ENCODE measurements at places on chromosomes 2 and 18.

DNA sequence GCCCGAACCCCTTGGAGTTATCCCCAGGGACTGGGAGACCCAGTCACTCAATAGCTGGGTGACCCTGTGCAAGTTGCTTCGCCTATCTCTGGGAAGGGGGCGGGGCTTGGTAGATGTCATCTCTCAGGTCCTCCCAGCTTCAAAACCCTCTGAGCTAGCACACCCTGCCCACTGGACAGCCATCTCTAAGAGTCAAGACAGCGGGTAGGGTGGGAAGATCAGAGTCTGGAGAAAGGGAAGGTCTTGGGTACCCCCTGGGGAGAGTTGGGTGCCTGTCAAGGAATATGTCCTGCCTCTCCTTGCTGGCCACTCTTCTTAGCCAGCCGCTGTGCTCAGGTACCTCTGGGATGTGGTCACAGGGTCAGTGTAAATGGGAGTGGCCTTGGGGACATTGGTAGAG is 8.0 kb downstream of the GLI2 start:
- no peak for DNase-seq

DNA sequence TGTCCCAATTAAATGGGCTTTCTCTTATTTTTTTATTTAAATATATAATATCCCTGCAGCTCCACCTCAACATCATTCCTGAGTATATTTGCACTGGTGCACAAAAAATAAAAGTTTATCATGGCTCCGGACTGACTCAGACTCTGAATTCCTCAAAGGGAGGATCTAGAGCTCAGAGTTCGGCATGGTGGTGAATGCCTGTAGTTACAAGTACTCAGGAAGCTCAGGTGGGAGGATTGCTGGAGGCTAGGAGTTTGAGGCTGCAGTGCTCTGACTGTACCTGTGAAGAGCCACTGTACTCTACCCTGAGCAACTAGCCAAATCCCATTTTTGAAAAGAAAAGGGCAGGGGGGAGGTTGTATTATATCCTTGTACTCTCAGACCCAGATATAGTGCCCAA is 52.8 kb upstream of the NRXN1 start:
- no peak for DNase-seq

DNA sequence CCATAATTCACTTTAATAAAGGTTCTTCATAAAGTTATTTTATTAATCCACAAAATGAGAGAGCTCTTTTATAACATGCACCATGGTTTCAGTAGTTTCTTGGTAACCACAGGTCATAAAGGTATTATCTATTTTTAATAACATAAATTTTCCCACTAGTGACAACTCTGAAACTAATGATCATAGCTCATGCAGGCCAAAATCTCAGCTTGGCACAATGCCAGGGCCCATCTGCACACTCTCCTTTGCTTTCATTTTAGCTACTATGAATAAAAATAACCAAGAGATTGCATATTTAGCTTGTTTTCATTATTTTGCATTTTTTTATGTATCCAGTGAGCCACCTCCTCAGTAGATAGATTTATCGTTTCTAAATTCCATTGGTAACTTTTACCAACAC is 691.8 kb upstream of the CHAC2 start:
- DNase-seq = no peak

DNA sequence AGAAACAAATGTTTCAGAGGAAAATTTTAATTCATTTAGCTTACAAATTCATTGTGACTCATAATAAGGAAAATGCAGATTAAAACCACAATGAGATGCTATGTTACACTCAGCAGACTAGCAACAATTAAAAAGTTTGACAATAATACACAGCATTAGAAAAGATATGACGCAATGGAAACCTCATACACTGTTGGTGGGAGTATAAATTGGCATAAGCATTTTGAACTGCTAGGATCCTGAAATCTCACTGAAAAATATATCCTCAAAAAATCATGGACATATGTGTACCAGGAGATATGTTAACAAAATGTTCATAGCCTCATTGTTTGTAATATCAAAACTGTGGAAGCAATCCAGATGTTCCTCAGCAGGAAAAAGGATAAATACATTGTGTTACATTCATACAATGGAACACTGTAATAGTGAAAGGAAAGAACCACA is 13.7 kb downstream of the CALCRL start:
- DNase-seq = no peak

GRCh38 chr2:171087547-171087946 is 73.1 kb downstream of the TLK1 start:
- DNase-seq = no peak

- no peak for DNase-seq
These were observed 24.3 kb upstream of the PSMD14 start for GRCh38 chr2:161283926-161284325.

GRCh38 chr2:240469740-240470139 is 34.3 kb downstream of the GPC1 start:
- no peak for DNase-seq

DNA sequence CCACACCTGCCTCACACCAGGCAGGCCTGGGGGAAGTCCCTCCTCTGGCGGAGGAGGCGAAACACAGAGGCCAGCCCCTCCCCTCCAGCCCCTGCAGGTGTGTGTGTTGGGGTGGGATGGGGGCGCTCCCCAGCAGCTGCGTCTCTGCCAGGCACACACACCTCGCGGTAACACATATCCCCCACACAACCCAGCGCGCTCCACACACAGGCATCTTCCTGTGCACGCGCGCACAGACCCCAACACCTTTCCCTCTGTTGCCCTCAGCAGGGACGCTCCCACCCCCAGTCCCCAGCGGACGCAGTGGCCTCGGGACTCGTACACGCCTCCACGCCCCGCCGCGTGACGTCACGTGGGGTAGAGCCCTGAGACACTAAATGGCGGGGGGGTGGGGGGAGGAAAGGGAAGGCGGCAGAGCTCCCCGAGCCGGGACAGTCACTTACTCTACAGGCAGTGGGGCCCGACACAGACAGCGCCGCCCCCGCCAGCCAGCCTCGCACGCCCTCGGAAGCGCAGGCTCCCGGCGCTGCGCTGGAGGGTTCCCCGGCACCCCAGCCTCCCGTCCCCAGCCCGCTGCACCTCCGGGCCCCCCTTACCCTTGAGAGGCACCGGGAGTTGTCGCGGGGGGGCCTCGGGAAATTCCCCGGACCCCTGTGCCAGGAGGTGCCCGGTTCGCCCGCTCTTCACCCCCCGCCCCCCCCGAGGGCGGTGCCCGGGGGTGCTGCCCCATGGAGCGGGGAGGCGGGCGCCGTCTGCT is at the start of gene WNT10A:
WNT10A (plus strand) TSS at position 751 of the 757 bp plus-strand sequence. CDS start 144 bp downstream, outside the sequence.
- no peak for DNase-seq

- DNase-seq = peak; percentile 93
These were observed at the start of gene ZC3H8 for GRCh38 chr2:112254466-112255240. TSS of gene ZC3H8 (minus strand) at chr2:112255042. CDS start at chr2:112254981, 61 bp downstream.

DNA sequence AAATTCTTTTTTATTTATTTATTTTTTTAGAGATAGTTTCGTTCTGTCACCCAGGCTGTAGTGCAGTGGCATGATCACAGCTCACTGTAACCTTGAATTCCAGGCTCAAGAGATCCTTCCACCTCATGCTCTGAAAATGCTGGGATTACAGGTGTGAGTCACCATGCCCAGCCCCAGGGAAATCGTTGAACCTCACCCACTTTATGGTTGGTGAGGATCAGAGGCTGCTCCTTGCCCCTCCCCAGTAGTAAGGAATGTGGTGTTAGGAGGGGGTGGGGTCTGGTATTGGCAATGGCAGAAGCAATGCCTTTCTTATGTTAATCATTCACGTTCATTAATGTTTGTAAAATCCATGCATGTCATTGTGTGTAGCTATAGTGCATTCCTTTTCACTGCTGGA is 161.9 kb downstream of the SUCLG1 start:
- no peak for DNase-seq

DNA sequence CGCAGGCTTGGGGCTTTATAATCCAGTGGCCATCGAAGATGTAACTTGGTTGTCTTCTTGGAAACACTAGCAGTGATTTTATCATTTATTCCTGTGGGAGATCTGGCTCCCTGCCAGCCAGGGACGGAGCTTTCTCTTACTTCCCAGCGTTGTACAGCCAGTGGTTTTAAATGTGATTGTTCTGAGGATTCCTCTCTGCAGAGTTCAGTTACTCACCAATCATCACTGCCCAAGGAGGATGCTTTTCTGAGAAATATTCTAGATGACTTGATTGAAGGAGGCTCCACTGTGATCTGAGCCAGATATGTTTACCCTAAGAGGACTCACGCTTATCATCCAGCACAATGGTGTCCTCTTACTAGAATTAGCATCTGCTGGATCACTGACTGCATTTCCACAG is 744.3 kb downstream of the RNF144A start:
- DNase-seq = no peak

GRCh38 chr2:54228945-54229344 is 27.1 kb downstream of the TSPYL6 start:
- no peak for DNase-seq

GRCh38 chr2:23351388-23352141 is 33.4 kb upstream of the KLHL29 start:
- DNase-seq = peak; percentile 40

GRCh38 chr2:167992278-167992677 is 255.1 kb downstream of the STK39 start:
- DNase-seq = no peak

DNA sequence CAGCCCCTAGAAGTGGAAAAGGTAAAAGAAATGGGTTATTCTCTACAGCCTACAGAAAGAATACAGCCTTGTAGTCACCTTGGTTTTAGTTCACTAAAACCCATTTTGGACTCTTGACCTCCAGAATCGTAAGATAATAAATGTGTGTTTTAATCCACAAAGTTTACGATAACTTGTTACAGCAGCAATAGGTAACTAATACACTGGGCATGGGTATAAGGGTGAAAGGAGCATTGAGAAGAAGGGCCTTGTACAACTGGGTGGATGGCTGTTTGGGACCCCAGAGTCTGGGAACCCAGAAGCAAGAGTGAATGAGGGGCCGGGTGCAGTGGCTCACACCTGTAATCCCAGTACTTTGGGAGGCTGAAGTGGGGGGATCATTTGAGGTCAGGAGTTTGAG is 2.2 kb upstream of the MFSD6 start:
- DNase-seq = no peak

GRCh38 chr2:216652566-216652965 is 19.3 kb downstream of the IGFBP2 start:
- DNase-seq = no peak

DNA sequence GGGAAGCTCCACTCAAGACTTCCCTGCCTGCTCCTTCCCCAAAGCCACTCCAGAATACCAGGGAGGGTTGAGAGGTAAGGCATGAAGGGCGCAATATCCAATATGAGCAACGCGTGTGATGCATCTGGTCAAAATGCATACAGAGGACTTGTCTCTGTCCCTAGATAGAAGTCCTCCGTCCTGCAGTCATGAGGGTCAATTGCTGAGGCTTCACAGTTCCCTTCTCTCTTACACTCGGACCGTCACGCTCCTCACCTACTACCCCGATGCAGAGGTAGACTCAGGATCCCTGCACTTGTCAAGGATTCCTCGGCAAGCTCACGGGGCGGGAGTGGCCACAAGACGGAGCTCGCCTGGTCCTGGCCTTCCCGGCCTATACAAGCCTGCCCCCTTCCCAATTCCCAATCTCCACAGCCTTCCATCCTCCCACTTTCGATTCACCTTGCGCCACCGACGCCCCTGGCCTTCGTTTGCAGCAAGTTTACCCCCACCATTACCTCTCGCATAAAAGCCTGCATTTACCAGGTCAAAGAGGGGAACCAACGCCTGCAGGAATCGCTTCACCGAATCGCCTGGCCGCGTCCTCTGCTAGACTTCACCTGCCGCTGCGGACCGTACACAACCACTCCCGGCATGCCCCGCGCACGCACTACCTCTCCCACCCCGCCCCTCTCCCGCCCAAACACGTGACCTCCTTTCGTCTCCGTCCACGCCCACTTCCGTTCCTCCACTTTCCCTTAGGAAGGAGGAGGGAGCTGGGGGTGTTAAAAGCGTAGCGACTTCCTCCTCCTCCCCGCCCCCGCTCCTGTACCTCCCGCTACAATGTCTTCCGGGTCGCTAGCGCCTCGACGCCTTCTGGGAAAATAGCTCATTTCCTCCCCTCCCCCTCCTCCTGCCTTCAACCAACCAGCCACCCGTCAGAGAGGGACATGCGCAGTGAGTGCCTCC is at the start of gene ORC4:
ORC4 (minus strand) TSS at position 627 of the 948 bp plus-strand sequence. CDS start 44,779 bp downstream, outside the sequence.
- peak; percentile 97 for DNase-seq

DNA sequence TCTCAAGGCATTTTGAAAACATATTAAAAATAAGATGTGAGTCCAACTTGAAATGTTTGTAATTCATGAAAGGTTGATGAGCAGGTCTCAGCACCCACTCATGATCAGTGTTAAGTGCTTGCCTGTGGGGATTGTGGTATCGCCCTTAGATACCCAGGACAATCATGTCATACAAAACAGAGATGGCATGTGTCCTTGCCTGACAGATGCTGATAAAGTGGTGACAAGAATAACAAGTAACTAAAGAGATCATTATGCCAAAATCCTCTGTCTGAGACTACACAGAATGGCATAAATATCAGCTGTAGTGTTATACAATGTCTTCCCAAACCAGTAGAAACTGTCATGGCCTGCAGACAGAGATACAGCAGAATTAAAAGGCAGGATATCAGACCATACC is 930.3 kb downstream of the SUCLG1 start:
- no peak for DNase-seq

DNA sequence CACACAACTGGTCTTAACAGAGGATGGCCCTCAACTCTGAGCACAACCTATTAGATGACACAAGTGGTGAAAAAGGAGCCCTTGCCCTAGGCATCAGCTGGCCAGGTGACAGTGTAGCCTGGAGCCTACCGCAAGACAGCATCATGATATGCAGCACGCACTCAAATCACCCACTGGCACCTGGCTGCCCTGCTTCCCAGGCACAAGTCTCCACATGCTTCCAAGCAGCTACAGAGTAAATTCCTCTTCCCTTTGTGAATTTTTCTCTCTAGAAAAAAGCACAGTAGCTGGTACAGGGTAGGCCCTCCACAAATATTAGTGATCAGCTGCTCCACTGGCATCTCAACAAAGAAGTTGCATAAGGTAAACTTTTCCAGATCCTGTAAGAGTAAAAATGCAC is 6.0 kb downstream of the FBXO15 start:
- DNase-seq = no peak

DNA sequence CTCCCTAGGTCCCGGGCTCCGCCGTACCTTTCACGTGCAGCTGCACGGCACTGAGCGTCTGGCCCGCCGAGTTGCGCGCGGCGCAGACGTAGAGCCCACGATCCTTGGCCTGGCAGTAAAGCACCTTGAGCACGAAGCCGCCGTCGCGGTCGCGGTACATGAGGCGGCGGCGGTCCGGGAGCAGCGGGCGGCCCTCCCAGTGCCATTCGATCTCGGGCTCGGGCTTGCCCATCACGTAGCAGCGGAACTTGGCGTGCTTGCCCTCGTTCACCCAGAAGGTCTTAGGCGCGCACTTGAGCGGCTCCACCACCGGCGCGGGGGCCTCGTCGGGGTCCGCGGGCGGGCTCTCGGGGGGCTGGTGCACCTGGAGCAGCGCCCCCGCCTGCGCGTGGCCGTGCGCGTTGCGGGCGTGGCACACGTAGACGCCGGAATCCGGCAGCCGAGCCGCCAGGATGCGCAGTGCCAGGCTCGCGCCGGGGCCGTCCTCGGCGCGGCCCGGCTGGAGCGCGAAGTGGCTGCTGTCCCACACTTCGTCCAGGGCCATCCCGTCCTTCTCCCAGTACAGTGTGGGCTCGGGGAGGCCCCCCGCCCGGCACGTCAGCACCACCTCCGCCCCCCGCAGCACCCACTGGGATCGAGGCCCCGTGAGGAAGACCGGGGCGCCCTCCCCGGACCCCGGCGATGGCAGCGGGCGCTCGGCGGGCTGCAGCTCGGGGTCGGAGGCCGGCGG is 980 bp downstream of the OBSL1 start:
- DNase-seq = no peak

GRCh38 chr2:118838741-118839455 is 8.6 kb downstream of the EN1 start:
- no peak for DNase-seq

All from SW 1271 (cell line).